Activated T-cell treated with anti-CD3 and anti-CD28 coated beads for 4 hours (primary cell): ENCODE measurements at places on chromosomes 4 and X.

GRCh38 chr4:158810487-158811215, 41.8 kb downstream of the FNIP2 start:
- DNase-seq: no peak

- no peak for DNase-seq
These were observed 747.2 kb downstream of the STPG2 start for GRCh38 chr4:97396097-97396496.

DNA sequence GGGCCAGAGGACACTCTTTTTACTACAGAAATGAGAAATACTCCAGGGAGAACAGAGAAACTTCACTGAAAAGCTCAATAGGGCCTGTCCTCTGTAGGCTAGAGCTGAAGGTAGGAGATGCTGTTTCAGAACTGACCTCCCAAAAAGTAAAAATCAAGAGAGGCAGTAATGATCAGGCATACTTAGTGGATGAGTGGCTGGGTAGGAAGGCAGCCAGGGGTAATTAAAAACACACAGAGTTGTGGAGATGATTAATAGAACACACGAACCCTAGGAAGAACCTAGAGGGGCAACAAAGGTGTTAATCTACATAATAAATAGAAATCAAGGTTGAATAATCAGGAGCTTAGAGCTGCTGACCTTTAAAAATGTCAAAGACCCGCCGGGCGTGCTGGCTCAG, 582.4 kb upstream of the ADGRL3 start:
- no peak for DNase-seq

- DNase-seq: no peak
These were observed 544.0 kb upstream of the AGA start for GRCh38 chr4:177986236-177986635.

- DNase-seq: no peak
These were observed 256.3 kb downstream of the KCNIP4 start for GRCh38 chr4:21692241-21692640.

DNA sequence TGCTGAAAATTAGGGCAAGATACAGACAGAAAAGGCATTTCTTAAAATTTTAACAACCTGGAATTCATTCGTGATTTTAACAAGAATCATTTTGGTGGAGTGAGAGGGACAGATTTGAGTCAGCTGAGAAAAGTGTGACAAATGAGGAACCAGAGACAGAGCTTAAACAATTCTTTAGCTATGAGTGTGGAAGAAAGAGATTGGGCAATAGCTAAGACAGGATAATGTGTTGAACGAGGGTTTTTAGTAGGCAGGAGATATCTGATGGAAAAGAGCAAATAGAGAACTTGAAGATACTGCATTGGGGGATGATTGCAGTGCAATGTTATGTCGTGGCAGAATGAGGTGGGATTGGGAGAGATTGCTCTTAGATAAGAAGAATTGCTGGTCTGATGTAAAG, 164.2 kb upstream of the SPRY1 start:
- no peak for DNase-seq

DNA sequence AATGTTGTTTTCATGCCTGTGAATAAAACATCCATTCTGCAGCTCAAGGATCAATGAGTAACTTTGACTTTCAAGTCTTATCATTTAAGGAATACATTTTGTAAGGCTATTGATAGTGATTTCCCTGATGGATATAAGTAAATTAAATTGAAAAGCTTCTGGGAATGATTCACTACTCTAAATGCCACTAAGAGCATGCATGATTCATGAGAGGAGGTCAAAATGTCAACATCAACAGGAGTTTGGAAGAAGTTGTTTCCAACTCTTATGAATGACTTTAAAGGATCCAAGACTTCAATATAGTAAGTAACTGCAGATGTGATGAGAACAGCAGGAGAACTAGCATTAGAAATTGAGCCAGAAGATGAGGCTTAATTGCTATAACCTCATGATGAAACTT, 1487.3 kb downstream of the PCDH7 start:
- DNase-seq: no peak

DNA sequence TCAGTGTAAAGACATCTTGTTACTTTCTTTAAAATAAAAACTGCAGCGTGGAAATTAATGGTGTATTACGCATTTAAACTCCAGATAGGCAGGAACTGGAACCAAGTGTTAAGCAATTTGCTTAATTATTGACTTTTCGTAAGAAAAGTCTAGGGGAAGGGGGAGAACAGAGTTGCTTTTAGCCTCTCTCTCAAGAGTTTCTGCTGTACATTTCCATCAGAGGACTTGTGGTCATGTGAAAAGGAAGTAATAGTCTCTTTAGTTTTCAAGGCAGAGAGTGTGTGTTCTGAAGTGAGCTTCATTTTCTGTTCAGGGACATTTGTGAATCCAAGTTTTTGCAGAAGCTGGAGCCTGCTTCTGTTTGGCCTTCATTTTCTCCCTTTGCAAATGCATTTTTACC, 127.2 kb downstream of the UBE2K start:
- no peak for DNase-seq

DNA sequence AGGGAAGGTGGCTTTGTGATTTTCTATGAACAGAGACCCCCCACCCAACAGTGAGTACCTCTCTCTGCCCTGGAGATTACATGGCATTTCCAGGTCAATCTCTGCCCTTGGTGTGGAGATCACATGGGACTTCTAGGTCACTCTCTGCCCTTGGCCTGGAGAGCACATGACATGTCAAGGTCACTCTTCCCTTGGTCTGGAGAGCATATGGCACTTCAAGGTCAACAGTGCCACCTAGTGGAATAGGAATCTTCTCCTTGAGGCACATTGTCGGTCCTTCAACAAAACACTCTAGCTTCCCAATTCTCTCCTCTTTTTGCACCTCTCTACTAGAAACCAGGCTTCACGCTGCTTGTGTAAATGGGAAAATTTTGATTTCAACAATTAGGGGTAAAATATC, 66.2 kb upstream of the TACR3 start:
- no peak for DNase-seq

- DNase-seq: no peak
These were observed 33.2 kb upstream of the BMP15 start for GRCh38 chrX:50877310-50877709.

GRCh38 chr4:98608356-98608755, 50.1 kb downstream of the TSPAN5 start:
- DNase-seq: no peak

GRCh38 chr4:75820676-75821075, 81.6 kb downstream of the PPEF2 start:
- no peak for DNase-seq

DNA sequence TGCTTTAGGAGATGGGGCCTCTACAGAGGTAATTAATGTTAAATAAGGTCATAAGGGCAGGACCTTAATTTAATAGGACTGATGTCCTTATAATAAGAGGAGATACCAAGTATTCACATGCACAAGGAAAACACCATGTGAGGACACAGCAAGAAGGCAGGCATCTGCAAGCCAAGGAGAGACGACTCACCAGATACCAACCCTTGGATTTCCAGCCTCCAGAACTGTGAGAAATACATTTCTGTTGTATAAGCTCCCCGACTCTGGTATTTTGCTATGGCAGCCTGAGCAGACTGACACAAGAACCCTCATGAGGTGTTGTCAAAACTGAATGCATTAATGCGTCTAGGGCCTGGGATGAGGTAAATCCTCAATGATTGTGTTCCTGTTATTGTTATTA, 56.2 kb upstream of the MAPK10 start:
- DNase-seq: no peak

DNA sequence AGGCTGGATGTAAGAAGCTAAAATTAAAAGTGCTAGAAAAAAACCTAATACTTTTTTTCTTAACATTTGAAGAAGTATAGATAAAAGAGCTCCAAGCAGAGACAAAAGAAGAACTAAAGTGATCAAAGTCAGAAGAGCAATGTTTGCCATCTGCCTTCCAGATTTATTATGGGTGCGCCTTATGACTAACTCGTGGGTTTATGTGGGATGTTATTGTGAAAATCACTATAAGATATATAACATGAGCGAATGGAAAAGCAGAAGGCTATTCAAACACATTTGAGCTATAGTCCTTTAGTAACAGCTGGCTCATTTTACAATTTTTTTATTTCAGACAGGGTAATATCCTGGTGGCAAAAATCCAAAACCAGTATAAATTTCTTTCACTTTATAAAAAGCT, 1040.7 kb downstream of the RAPGEF2 start:
- DNase-seq: no peak

- DNase-seq: no peak
These were observed 37.2 kb downstream of the ADAMTS3 start for GRCh38 chr4:72531768-72532290.

DNA sequence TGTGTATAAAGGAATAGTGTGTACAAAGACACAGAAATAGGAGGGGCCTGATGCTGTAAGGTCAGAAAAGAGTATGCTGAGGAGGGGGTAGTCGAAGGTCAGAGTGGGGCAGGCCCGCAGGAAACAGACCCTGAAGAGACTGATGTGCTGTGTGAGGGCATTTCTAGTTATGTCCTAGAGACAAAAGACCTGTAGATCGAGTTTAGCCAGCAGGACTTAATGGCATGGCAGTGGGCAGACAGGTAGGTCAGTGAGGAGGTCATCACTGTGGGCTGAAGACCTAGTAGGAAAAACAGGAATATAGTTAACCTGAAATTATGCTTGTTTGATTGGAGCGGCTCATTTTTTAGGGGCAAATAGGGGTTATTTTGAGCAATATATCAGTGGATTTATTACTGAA, 57.1 kb downstream of the KIAA0232 start:
- no peak for DNase-seq

DNA sequence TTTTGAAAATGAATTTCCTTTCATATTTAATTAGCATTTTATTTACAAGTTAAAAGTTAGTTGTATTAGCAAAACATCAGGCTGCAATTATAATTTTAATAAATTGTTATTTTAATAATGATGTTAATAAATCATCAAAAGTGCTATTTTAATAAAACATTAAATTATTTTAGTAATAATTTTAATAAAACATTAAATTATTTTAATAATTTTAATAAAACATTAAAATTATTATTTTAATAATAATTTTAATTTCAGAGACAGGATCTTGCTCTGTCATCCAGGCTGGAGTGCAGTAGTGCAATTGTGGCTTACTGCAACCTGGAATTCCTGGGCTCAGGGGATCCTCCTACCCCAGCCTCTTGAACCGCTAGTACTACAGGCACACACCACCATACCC, 10.8 kb downstream of the RAP2C start:
- no peak for DNase-seq

DNA sequence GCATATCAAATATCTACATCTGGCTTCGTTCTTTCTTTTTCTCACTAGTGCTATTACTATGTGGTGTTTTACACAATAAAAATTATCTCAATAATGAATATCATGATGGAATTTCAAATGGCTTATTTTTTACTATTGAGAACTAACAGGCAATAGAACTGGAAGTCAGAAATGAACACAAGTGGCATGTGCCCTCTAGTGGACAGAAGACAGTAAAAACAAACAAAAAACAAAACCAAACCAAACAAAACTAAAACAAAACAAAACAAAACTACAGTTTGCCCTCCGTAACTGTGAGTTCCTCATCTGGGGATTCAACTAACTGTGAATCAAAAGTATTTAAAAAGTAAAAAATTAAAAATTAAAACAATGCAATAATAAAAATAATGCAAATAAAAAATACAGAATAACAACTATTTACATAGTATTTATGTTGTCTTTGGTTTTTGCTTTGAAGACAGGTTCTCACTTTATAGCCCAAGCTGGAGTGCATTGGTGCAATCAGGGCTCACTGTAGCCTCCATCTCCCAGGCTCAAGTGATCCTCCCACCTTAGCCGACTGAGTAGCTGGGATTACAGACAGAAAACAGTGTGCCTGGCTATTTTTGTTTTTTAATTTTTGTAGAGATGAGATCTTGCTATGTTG, 195.6 kb upstream of the TACR3 start:
- no peak for DNase-seq
